ENCODE measurements at places on chromosomes 7 and 10.

DNA sequence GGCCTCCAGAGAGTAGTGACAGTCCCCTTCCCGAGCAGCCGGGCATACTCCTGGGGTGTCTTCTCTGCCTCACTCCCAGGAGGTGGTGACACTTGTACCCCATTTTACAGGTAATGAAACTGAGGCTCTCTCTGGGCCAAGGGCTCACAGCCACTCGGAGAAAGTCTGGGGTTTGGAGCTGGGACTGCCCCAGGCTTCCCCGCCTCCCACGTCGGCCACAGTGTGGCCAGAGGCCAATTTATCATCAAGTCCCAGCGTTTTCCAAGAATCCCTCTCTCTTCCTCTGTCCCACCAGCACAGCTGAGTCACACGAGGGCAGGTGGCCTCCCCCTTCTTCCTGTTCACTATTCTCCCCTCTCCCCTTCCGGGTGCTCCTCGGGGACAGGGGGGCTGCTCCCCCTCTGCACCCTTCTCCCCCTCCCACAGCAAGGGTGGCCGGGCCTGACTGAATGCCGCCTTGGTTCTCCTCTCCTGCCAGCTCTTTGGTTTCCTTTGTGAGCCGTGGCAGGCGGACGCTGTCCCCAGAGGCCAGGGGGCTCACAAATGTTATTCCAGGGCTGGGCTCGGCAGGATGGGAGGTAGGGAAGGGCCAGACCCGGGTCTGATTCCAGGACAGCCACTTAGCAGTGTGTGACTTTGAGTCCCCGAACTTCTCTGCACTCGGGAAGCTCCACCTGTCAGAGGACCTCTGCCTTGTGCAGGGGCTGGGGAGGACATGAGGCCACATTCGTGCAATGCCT is 17.7 kb downstream of the CLIP2 start:
- peak; percentile 42 for DNase-seq

DNA sequence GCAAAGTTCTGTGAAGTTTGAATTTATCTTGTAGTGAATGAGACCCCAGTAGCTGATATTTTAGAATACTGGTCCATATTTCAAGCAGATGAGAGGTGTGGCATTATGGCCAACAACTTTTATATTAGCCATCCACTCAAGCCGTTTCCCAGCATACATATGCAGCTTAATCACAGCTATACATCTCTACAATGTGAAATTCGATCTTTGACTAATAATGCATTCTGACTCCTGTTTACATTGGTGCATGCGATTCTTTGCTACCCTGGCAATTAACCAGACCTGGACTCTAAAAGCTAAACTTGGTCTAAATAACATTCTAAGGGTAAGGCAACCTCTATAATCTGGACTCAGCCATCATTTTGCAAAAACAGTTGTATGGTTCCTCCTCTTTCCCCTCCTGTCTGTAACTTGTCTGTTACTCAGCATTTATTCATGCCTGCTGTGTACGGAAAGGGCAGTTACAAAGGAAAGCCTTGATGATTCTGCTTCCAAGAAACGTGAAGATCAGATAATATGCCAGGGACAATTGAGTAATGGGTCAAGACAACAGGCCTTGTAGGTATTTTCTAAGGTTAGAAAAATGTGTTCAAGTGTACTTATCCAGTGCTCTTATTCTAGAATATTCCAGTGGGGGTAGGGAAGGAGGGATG is 50.6 kb downstream of the PNLIPRP2 start:
- DNase-seq, result no peak

GRCh38 chr7:124915242-124915641 is 14.4 kb downstream of the POT1 start:
- no peak for DNase-seq

DNA sequence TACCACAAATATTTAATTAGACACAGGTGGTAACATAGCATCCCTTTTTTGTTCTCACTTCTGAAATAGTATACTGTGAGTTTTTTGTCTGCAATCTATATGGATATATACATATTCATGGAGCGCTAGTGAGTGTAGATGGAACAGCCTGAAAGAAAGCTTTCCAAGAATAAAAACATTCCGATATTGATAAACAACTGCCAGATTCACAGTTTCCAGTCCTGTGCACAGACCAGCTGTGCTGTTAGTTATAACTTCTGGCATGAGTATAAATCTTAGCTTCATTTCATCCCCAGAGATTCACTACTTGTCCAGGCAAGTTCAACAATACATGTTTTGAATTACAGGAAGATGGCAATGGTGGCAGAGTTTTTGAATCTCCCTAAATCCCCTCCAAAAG is 467.1 kb upstream of the STEAP1 start:
- DNase-seq, result no peak

DNA sequence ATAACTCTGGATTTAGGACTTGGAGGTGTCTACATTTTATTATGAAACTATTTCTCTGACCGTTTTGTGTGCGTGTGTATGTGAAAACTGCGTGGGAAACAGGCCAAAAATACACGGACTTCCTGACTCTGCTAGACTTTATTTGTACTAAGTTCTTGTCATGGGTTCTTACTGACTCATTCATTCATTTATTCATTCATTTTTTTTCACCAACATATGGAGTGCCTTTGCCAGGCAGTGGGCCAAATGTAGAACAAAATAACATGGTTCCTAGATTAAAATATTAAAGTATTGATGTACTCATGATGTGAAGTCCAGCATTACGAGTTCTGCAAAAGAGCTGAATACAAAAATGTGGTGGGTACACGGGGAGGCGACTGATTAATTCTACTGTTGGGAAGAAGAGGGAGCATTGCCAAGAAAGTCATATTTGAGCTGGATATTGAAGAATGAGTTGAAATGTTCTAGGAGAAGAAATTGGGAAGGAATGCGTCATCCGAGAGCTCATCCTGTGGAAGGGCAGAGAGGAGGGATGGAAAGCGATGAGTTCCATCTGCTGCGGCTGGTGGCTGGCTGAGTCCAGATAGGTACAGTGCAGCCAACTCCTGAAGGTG is 24.6 kb downstream of the CACNB2 start:
- DNase-seq, result no peak

DNA sequence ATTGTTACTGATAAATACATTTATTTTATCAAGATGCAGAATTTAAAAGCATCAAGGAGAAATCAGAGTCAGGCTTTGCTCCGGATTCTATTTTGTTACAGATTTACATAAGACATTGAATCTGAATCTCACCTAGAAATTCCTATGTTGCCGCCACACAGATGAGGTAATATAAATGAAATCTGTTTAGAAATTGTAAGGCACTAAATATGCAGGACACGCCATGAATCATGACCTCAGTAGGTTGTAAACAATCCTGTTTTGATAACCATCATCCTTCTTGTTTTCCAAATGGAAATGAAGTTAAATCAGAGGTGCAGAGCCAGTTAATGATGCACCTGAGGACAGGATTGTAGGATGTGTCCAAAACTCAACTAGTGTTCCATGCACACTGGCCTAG is 778.0 kb downstream of the MAGI2 start:
- no peak for DNase-seq

DNA sequence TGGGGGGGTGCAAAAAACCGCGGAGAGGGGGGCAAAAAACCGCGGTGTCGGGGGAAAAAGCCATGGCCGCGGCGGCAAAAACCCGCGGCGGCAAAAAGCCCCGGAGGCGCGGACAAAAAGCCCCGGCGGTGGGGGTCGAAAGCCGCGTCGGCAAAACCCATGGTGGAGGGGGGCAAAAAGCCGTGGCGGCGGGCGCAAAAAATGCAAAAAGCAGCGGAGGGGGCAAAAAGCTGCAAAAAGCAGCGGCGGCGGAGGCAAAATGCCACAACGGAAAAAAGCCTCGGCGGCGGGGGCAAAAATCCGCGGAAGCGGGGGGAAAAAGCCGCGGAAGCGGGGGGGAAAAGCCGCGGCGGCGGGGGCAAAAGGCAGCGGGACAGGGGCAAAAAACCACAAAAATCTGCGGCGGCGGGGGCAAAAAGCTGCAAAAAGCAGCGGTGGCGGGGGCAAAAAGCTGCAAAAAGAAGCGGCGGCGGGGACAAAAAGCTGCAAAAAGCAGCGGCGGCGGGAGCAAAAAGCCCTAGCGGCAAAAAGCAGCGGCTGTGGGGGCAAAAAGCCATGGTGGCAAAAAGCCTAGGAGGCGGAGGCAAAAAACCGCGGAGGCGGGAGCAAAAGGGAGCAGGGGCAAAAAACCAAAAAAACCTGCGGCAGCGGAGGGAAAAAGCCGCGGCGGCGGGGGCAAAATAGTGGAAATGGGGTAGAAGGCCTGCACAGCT is 418.9 kb downstream of the ZNF716 start:
- DNase-seq, result no peak

GRCh38 chr10:56763090-56763489 is 402.0 kb upstream of the ZWINT start:
- no peak for DNase-seq

GRCh38 chr10:12509016-12509793 is 159.9 kb downstream of the CAMK1D start:
- no peak for DNase-seq

- DNase-seq, result no peak
Observed at GRCh38 chr10:114990586-114990985, 52.6 kb downstream of the TRUB1 start.

- no peak for DNase-seq
Observed at GRCh38 chr10:84925495-84925894, 597.1 kb downstream of the CCSER2 start.
